Hematopoietic multipotent progenitor cell treated with erythropoietin and hydrocortisone succinate and interleukin-3 and kit ligand, for 17 days (in vitro differentiated cells): ENCODE measurements at places on chromosomes 7 and 10.

DNA sequence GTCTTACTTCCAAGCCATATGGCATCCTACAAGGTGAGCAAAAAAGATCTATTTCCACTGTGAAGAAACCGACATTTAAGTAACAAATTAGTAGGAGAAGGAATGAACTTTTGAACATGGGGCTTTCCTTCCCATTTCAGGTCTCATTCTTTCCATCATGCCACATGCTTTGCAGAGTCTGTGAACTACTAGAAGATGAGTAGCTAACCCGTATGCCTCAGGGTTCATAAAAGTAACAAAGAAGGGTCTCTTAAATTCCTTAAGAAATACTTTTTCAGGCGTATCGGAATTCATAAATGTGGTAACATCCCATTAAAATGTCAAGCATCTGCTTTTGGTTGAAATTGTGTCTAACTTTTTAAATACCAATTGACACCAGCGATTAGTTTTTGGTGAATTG lies 81.3 kb upstream of the TNS3 start:
- DNase-seq, result no peak

DNA sequence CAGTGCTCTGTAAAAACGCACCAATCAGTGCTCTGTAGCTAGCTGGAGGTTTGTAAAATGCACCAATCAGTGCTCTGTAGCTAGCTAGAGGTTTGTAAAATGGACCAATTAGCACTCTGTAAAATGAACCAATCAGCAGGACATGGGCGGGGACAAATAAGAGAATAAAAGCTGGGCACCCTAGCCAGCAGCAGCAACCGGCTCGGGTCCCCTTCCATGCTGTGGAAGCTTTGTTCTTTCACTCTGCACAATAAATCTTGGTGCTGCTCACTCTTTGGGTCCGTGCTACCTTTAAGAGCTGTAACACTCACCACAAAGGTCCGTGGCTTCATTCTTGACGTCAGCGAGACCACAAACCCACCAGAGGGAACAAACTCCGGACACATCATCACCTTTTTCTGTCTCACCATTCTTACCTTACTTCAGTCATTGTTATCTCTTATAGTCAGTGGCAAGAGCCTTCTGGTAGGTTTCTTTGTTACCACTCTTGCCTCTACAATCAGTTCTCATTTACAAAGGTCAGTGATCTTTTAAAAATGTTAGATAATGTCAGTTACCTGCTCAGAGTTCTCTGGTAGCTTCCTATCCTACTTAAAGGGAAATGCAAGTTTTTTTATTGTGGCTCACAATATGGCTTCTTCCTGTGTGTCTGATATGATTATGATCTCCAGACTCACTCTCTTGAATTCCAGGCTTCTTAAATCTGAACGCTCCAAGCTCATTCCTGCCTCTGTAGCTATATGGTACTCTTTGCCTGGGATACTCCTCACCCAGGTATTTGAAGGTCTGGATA lies 4.5 kb downstream of the STAM start:
- peak; percentile 53 for DNase-seq

- no peak for DNase-seq
Observed at GRCh38 chr10:11765141-11765540, 23.0 kb downstream of the ECHDC3 start.

GRCh38 chr10:5373307-5373706 lies 8.5 kb downstream of the UCN3 start:
- DNase-seq, result no peak

DNA sequence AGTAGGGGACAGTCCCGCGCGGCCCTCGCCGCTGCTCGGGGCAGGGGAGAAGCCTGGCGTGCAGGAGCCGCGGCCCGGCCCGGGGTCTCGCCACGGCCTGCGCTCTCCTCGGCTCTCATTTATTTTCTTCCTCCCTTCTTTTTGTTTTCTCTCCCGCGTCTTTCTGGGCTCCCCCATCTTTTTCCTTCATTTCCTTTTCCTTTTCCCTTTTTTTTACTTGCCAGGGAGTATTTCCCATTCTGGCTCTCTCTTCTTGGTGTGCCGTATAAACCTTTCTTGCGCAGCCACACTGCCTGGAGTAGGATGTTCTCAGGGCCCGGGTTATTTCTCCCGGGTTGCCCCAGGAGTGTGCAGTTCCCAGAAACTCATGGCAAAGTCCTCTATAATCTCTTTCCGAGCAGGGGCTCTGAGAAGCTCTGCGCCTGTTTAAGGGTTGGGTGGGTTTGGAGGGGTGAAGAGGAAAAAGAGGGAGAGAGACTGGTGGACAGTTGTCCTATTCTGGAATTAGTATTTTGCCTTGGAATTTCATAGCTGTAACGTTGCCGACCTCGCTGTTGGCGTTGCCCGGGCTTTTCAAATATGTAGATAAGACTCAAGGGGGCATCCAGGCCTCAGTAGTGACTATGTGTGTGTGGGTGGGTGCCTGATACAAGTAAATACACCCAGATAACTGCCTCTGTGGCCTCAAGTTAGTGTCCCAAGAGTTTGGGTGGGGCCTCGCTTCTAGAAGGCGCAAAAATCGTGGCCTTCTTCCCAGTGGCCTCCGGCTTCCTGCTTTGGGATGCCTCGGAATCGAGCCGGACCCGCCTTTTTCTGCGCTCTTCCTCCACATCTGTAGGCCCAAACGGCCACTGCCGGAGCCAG lies 4.3 kb upstream of the ZNF503 start:
- no peak for DNase-seq

- DNase-seq, result no peak
Observed at GRCh38 chr10:95520617-95521016, 40.6 kb downstream of the SORBS1 start.

- DNase-seq, result no peak
Observed at GRCh38 chr10:34480345-34480744, 334.8 kb downstream of the PARD3 start.

DNA sequence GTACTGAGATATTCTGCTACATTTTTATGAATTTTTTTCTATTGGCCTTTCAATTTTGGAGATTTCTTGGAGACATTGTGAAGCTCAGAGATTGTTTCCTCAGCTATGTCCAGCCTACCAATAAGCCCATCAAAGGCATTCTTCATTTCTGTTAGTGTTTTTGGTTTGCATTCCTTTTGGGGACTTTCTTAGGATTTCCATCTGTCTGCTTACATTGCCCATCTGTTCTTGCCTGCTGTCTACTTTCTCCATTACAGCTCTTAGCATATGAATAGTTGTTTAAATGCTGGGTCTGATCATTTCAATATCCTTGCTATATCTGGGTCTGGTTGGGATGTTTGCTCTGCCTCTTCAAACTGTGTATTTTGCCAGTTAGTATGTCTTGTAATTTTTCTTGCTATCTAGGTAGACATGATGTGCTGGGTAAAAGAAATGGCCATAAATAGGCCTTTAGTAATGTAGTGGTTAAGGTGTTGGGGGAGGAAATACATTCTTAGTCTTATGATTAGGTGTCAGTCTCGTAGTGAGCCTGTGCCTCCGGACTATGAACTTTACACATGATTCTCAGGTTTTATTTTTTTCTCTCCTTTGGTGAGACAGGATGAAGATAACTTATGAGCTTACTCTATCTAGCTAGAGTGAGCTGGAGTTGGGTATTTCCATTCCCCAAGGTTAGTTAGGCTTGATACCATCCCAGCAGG lies 32.6 kb upstream of the NME8 start:
- DNase-seq, result no peak

GRCh38 chr7:101308245-101309085 lies 13.1 kb downstream of the IFT22 start:
- no peak for DNase-seq
